ENCODE measurements at places on chromosomes 6 and 20. TPM values are rescaled to one million over a fixed set of nuclear protein-coding genes. Genes with fewer than 3 reads are reported as not detected.

- DNase-seq = no peak
Observed at GRCh38 chr6:100289285-100289684, 175.4 kb downstream of the SIM1 start.

- DNase-seq = no peak
Observed at GRCh38 chr6:46201702-46202101, 30.9 kb upstream of the ENPP5 start.

DNA sequence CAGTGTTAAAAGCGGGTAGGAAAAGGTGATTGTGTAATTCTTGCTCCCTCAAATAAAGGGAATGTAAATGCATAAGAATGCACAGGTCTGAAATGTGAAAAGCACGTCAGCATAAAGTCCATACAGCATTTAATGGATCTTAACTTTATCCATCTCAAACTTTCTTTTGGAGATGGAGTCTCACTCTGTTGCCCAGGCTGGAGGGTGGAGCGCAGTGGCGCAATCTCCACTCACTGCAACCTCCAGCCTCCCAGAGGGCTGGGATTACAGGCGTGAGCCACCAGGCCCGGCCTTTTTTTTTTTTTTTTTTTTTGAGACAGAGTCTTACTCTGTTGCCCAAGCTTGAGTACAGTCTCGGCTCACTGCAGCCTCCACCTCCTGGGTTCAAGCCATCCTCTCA, 33.4 kb downstream of the RNASET2 start:
- DNase-seq = no peak

DNA sequence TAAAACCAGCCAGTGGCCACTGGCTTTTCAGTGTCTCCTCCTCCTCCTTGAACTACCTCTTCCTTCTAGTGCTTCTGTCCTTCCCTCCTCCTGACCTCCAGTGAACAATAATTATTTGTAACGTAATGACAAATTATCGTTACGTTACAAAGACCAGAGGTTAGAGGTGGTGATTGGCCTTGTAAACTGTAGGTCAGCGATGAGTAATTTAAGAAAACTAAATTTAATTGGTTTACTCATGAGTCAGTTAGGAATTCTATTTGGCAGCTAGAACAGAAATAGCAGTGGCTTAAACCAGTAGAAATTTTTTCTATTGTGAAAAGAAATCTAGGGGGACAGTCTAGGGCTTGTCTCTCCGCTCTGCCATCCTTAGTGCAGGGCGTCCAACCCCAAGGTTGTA, 38.8 kb downstream of the PPARD start:
- no peak for DNase-seq

- no peak for DNase-seq
Observed at GRCh38 chr6:89853068-89853467, 23.4 kb downstream of the CASP8AP2 start.

- no peak for DNase-seq
Observed at GRCh38 chr6:34546551-34547321, 9.4 kb downstream of the SPDEF start.

GRCh38 chr20:20712474-20713243, at the start of gene RALGAPA2:
Gene RALGAPA2 (minus strand): TSS chr20:20712644. CDS start chr20:20712480, 164 bp downstream.
- DNase-seq = peak; percentile 96

DNA sequence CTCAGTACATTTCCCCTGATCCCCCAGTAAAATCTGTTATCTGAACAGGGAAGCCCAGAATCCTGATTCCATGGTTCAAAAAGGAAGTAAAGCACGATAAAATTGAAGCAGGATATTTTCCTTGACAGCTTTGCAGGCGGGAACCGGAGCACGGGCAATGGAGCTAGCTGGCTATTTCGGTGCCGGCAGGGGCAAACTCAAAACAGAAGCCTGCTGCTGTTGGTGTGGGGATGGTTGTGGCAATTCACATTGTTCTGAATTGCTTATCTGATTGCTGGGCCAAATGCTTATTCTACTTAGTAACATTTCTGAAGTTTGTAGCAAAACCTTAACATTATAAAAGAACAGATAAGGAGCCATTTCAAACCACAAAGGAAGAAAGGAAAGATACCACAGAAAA, 172.4 kb downstream of the MMS22L start:
- no peak for DNase-seq

- no peak for DNase-seq
Observed at GRCh38 chr6:6806844-6807518, 218.5 kb downstream of the LY86 start.

DNA sequence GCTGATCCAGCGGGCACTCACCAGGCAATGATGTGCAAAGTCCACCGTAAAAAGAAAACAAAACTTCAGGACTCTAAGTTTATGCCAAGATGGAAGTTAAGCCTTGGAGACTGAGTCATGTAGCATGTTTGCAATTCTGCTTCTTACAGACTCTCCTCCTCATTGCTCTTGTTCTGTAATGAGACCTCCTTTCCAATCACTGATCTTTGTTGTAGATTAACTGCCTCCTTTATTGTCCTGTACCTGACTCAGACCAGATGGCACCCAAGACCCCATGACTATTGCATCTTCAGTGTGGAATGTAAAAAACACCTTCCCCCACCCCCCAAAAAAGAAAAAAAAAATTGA, 11.2 kb downstream of the NEU1 start:
- DNase-seq = no peak

GRCh38 chr6:166997768-166998255, 1.4 kb upstream of the CEP43 start:
- DNase-seq = peak; percentile 68

- peak; percentile 70 for DNase-seq
Observed at GRCh38 chr20:38748861-38749149, 545 bp downstream of the ACTR5 start.

- DNase-seq = no peak
Observed at GRCh38 chr6:72811971-72812421, 190.1 kb downstream of the KCNQ5 start.

- no peak for DNase-seq
Observed at GRCh38 chr6:70225055-70225454, 77.8 kb downstream of the COL9A1 start.

GRCh38 chr6:131107151-131107550, 28.1 kb upstream of the AKAP7 start:
- DNase-seq = no peak

DNA sequence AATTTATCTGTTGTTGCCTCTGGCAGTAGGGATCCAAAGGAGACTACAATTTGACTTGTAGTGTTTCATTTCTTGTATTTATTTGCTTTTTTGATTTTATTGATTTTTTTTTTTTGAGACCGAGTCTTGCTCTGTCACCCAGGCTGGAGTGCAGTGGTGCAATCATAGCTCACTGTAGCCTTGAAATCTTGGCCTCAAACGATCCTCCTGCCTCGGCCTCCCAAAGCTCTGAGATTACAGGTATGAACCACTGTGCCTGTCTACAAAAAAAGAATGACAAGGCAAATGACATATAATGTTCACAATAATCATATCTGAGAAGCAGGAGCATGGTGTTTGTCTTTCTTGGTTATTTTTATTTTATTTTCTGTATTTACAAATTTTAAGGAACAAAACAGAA, 117.6 kb upstream of the RNF24 start:
- DNase-seq = no peak

DNA sequence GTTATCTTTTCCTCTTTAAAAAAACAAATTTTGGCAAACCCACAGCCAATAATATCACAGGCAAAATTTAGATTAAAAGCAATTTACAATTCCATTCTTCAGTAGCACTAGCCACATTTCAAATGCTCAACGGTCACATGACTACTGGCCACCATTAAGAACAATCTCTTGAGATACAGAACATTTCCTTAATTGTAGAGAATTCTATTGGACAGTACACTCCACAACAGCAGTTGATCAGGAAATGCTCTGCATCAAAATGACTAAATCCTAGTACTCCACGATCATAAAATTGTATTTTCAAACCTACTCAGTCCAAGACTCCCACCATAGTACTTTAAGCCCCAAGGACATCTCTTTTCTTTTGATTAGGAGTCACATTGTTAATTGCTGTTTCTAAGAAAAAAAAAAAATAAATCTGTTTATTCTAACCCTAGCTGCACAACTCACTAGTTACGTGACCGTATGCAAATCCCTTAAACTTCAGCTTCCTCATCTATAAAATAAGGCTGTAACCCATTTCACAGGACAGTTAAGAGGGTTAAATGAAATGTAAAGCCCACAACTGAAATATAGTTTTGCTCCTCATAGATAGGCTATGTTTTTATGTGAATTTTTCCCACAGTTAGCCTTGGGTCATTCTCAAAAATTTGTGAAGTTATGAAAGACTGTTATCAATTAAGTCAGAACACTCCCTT, 9.8 kb downstream of the C6orf62 start:
- no peak for DNase-seq

- DNase-seq = no peak
Observed at GRCh38 chr20:20410678-20411077, 42.8 kb downstream of the INSM1 start.

GRCh38 chr6:147190556-147190955, 13.7 kb upstream of the STXBP5 start:
- DNase-seq = no peak

DNA sequence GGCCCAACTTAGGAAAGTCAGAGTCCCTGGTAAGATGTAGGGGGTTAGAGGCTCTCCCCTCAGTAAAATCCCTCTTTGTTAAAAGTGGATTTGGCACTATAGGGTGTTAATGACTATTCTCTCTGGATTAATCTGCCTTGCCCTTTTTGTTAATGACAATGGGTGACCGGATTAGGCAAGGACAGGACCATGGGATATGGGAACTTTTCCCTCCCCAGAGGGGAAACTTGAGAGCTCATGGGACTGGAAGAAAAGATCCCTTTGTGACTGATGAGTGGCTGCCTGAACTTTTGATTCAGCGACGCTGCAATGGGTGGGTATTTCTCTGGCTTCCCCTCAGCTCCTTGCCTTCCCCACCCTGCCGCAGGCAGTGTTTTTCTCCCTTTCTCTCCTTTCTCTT, 12.2 kb upstream of the TAAR9 start:
- no peak for DNase-seq

DNA sequence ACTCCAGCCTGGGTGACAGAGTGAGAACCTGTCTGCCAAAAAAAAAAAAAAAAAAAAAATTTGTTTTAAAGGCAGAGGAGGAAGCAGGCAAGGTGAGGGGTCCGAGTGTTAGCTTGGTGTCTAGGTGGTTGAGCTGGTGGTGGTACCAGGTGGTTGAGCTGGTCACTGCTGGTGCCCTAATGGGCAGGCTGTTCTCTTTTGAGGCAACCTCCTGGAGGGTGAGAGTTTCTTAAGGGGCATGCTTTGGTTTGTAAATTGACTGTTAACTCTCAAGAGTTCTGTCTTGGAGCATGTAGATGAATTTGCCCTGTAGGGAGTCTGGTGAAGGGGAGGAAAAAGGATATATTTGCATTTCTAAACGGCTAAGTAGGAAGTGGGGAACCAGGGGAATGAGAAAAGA, 52.7 kb downstream of the BANF2 start:
- no peak for DNase-seq

- no peak for DNase-seq
Observed at GRCh38 chr20:8250539-8251200, 118.6 kb downstream of the PLCB1 start.

DNA sequence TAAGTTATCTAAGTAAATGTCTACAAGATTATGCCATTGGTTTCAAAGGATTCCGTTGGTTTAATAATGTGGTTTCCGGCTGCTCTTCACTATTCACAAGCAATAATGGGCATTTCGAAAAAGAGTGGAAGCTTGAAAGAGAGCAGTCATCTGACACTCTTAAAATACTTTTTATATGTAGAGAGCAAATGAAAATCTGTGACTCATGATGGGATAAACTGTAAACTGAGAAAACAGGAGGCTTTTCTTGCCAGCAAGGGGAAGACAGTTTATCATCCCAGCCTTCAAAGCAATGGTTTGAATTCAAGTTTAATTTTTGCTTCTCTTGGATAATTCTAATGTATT, 145.7 kb downstream of the KHDC1L start:
- no peak for DNase-seq

DNA sequence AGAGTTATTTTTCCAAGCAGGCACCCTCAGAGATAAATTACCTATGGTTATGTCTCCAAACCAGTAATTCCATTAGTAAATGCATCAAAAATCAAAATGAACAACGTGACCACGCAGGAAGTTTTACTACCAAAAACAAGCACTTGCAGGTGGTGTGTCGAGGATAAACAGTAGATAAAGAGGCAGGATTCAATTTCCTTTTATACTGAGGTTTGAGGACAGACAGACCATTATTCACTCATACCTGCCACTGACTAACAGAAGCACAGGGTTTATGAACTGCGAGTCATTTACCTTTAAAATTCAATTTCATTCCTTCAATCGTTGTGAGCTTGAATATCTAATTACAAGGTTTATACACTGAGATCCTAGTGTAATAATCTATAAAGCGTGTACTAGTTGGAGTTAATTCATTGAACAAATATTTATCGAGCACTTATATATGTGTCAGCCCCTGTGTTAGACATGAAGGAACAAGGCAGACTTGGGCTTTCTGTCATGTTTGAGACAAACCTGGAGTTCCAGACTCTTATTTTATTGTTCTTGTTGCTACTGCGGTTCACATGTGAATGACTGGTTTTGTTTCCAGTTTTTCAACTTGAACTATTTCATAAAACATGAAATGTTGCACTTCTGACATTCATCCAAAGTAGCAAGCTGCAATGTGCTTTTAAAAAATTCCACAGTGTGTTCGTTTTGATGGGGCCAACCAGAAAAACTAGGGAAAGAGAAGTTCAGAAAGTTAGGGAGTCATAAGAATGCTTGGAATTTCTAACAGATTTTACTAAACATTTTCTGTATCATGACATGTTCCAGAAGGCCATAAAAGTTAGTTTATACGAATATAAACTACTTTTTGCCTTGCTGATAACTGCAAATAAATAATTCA, 205.6 kb downstream of the UST start:
- DNase-seq = no peak

SPTLC3 gene
- 0.64 TPM for total RNA-seq

LY6G6D gene
- total RNA-seq = not detected

SIRPB1 gene
- 1.4 TPM for total RNA-seq

IRF4 gene
- 504 TPM for total RNA-seq

ZBTB46 gene
- 0.17 TPM for total RNA-seq

SDC4 gene
- total RNA-seq = 28.4 TPM

DEFB124 gene
- total RNA-seq = not detected

PPP1R14C gene
- not detected for total RNA-seq

ATP6V1G2 gene
- 1.2 TPM for total RNA-seq

ITPA gene
- total RNA-seq = 42.1 TPM

GRM1 gene
- total RNA-seq = not detected

MRAP2 gene
- not detected for total RNA-seq

GRM4 gene
- 0.27 TPM for total RNA-seq

ZC3H12D gene
- total RNA-seq = 82.7 TPM

ALDH5A1 gene
- total RNA-seq = 15.8 TPM

KIF13A gene
- total RNA-seq = not detected

SEMG1 gene
- total RNA-seq = not detected

ACSS2 gene
- 71.3 TPM for total RNA-seq

ENPP4 gene
- total RNA-seq = 8.0 TPM

BACH2 gene
- total RNA-seq = 75.1 TPM

TMEM217 gene
- 0.81 TPM for total RNA-seq

Data from activated naive CD4-positive, alpha-beta T cell treated with anti-CD3 and anti-CD28 coated beads for 36 hours (primary cell).